Cardiac muscle cell (in vitro differentiated cells and primary cell): ENCODE measurements at places on chromosomes 6 and 20. TPM values are rescaled to one million over a fixed set of nuclear protein-coding genes. Genes with fewer than 3 reads are reported as not detected.

Gene CD83
- 3.3 and 6.6 TPM in 2 replicates for total RNA-seq

DNA sequence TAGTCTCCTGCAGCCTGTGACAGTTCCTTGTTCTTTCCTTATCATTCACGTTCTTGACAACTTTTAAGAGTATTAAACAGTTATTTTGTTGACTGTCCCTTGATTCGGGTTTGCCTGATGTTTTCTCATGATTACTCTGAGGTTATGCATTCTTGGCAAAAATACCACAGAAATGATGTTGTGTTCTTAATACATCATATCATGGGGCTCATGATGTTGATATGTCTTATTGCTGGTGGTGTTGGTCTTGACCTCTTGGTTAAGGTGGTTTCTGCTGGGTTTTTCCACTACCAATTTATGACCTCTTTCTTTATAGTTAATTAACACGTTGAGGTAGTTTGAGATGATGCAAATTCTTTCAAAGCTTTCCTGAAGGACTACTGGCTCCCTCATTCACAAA is 59.1 kb downstream of the ZHX3 start:
- no peaks in the 10 kb centered on the region for H3K36me3 ChIP-seq
- peaks cover 8% of the 10 kb centered on the region for H3K4me1 ChIP-seq
- H3K27ac ChIP-seq = no peak overlapping the region

- no peak for DNase-seq
- H3K27me3 ChIP-seq = no peaks in the 10 kb centered on the region
- no peaks in the 10 kb centered on the region for H3K36me3 ChIP-seq
- H3K4me1 ChIP-seq = no peaks in the 10 kb centered on the region
These were observed 37.3 kb upstream of the APCDD1L start for GRCh38 chr20:58552366-58552934.

DNA sequence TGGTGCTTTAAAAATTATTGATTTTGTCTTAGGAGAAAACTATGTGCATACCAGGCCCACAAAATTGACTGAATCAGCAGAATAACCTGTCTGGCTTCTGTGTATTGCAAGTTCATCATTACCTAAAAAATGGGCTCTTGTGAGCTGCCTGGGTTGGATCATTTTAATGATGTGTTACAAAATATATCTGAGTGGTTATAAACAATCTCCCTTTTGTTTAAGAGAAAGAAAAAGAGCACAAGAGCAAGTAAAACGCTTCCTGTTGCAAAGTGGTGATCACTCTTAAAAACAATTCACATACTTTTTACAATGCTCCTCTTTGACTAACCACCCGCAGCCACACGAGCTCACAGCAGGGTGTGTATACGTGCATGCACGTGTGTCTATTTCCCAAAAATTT is 335.1 kb downstream of the HDGFL1 start:
- no peaks in the 10 kb centered on the region for H3K4me1 ChIP-seq
- no peaks in the 10 kb centered on the region for H3K27me3 ChIP-seq
- no peak overlapping the region for H3K27ac ChIP-seq
- no peak overlapping the region for H3K4me3 ChIP-seq
- no peaks in the 10 kb centered on the region for H3K36me3 ChIP-seq
